ENCODE measurements at places on chromosomes 5 and 9.

DNA sequence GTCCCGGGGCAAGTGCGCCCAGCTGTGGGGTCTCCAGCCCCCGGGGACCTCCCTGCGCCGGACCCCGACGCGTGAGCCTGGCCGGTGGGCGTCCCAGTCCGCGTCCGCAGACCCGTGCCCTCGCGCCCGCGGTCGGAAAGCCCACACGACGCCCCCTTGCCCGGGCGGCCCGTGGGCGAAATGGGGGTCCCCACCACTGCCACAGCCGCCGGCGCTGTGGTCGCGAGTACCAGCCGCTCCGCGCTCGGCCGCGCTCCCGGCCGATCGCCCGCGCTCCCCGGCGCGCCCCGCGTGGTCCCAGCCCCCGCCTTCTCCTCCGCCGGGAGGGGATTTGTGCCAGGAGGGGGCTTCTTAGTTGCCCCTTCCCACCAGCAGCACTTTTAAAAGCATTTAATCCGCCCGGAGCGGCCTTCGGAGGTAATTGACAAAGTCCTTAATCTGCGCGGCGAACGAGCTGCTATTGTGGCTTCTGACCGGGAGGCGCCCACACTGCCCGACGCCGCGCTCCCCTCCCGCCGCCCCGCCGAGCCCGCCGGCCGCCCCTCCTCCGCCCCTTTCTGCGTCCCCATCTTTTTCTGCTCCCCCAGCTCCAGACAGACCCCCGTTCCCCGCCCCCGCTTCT lies 469 bp upstream of the FIBCD1 start:
- no peak for DNase-seq

DNA sequence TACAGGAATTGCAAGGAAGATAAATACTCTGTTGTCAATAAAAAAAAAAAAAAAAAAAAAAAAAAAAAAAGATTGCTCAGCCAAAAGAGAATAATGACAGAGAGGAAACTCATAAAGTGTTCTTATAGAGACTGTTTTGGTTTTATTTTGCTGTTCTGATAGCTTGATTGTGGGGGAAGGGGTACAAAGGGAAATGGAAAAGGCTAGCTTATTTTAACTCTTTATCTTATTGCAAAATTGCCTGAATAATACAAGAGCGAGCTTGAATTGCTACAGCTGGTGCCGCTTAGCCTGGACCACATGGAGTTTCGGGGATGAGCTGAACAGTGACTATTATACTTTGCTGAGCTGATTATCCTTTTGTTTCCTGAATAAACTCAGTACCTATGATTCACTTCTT lies 31.0 kb upstream of the SHISAL2B start:
- DNase-seq, result no peak

- no peak for DNase-seq
Measured at GRCh38 chr5:102869230-102869629, 114.1 kb downstream of the PAM start.

- DNase-seq, result no peak
Measured at GRCh38 chr9:97936998-97937397, 974 bp downstream of the HEMGN start.

DNA sequence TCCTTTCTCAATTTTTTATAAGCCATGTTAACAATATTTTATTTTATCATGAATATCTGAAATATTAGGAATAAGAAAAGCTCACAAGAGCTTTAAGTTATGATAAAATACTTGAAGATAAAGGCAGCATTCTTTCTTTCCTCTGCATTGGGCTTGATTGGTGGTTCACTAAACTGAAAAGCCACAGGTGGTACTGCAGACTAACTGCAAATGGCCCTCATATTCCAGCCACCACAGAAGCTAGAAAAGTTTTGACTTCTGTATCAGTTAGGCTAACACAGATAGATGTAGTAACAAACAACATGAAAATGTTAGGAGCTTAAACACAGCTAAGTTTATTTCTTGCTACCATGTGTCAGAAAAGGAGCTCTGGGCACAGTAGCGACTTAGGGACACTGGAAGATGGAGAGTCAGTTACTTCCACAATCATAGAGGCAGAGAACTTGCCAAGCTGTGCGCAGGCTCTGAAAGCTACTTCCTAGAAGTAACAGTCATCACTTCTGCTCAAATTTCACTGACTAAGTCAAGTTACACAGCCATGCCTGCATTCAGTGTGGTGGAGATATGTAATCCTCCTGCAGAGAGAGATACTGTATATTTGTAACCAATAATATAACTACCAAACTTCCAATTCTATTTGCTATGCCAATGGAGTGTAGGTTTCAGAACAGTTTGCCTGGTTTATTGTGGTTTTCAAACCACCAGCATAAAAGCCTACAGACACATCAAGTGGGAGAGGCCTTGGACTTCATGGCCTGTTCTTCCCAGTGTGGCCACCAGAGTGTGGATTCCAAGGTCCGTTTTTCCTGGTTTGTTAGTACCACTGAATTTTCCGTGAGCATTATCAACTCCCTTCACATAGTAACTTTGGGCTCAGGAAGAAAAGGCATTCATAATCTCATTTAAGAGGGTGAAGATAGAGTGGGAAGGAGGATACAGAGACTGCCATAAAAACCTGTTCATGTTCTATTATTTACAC lies 268.3 kb downstream of the PJA2 start:
- DNase-seq, result no peak

DNA sequence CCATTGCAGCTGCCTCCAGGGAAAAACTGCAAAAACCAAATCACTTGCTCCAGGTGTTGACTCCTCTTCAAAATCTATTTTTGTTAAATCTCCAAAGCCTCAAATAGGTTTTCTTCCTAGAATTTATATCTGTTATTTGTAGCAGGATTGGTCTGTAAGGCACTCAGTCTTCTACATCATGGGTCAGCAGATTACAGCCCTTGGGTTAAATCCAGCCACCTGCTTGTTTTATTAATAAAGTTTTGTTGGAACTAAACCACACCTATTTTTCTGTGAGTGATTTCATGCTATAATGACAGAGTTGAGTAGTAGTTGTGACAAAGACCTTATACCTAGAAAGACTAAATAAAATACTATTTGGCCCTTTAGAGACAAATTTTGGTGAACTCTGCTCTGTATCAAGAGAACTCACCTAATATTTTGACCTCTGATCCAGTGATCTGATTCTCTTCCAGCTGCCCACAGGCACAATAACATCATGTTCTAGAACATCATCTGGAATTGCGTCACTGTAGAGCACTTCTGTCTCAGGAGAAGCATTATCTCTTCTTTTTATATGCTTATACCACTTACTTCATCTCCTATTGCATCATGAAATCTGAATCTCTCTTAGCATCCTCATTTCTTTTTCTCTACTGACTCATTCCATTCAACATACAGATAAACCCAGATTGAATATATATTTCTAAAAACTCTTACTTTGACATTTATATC lies 130.1 kb downstream of the RPS23 start:
- DNase-seq, result no peak

DNA sequence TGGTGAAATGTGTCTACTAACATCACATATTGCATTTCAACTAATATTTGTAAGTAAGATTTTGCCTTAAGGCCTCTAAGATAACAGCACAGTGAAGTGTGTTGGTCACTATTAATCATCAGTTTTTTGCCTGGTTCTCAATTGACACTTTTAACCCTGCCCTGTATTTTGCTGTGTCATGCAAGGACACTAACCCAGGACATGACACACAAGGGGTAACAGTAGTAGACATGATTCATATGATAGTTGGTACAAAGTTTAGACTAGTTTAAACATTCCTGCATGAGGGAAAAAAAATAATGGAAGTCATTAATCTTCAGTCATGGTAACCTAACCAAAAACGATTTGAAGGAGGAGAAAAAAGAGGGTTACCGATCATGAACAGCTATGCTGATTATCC lies 207.0 kb downstream of the DEPDC1B start:
- DNase-seq, result no peak

DNA sequence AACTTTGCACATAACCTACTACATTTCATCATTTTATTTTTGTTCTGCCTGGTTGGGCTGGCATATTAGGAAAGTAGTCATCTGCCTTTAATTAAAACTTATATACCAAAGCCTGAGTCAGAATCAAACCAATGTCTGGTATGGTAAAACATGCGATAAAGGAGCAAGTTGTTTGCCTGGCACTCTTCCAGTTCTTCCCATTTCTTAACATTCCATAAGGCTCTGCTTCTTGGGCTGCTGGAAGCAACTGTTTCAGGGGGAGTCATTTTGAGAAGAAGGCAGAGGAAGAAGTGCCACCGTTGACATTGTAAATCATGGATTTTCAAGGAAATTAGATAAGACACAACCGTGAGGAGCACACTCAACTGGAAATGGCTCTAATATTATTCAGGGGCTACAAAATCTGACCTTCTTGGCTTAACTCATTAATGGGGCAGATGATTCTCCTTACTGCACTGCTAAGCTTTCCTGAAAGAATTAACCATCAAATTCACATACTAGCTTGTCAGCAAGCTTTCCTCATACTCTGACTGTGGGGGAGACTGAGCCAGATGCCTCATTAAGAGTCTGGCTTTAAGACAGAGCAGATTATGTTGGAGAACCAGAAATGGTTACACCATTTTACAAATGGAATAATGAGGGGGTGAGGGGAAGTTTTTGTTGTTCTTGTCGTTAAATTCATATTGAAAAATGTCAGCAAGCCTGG lies 391.0 kb downstream of the TMEM232 start:
- no peak for DNase-seq

- DNase-seq, result no peak
Measured at GRCh38 chr5:74685979-74686631, 1.1 kb downstream of the HEXB start.

DNA sequence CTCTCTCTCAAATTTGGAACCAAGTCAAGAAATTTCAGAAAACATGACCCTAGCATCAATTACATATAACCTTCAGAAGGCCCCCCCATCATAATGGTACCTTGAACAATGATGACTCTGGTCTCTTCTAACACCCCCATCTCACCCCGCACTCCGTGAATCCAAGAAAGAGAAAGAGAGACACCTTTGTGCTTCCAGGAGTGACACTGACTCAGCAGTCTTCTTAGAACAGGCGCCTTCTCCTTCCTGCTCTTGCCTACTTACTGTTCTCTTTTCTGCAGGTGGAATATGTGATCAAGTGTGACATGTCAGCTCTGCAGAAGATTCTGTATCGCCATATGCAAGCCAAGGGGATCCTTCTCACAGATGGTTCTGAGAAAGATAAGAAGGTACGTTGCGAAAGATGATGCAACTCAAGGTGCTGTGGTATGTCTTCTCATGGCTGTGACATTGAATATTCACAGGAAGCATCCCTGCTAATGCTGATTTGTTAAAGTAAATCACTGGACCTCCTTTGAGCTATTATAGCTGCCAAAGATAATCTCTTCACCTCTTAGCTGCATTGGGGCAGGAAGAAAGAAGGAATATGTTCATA lies 81.3 kb downstream of the SMARCA2 start:
- no peak for DNase-seq

DNA sequence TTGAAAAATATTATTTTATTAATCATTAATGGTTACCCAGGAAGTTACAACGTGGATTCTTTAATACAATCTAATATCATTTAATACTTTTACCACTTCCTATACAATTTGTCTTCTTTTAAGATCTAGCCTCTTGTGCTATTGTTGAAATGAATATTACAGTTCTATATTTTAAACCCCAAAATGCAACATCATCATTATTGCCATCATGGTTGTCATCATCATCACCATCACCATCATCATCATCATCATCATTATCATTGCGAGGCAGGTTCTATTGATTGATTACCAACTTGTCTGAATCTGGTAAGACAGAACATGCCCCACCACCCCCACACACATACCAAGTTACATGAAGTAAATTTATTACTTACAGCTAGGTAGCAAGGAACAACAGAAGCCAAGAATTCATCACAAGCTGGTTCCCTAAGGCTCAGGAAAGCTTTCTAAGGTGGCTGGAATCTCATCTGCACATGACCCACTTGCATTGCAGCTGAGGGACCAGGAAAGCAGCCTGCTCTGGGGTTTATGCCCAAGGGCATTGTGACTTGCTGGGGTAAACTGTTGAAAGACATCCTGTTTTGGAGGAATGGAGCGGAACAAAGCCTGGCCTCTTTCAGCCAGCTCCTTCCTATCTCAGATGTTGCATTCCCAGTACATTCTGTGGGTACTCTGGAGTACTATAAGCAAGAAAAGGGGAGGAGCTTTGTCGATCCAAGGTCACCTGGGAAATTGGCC lies 418.1 kb downstream of the PRR16 start:
- DNase-seq, result no peak

- DNase-seq, result no peak
Measured at GRCh38 chr5:131633830-131634229, 1.2 kb downstream of the RAPGEF6 start.

DNA sequence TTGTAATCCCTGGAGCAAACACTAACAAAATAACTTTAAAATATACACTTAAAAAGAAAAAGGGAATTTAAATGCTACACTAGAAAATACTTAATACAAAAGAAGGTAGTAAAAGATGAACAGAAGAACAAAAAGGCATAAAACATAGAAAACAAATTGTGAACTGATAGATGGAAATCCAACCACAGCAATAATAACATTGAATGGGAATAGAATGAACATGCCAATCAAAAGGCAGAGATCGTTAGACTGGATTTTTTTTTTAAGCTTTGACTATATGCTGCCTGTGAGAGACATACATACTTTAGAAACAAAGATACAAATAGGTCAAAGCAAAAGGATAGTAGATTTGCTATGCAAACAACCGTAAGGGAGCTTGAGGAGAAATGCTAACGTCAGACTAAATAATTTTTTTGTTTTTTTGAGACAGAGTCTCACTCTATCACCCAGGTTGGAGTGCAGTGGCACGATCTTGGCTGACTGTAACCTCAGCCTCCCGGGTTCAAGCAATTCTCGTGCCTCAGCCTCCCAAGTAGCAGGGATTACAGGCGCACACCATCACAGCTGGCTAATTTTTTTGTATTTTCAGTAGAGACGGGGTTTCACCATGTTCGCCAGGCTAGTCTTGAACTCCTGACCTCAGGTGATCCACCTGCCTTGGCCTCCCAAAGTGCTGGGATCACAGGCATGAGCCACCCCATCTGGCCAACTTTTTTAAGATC lies 6.5 kb downstream of the ABO start:
- no peak for DNase-seq

GRCh38 chr5:14172149-14172795 lies 29.1 kb downstream of the TRIO start:
- DNase-seq, result no peak

GRCh38 chr5:35470866-35471265 lies 146.8 kb upstream of the SPEF2 start:
- no peak for DNase-seq

DNA sequence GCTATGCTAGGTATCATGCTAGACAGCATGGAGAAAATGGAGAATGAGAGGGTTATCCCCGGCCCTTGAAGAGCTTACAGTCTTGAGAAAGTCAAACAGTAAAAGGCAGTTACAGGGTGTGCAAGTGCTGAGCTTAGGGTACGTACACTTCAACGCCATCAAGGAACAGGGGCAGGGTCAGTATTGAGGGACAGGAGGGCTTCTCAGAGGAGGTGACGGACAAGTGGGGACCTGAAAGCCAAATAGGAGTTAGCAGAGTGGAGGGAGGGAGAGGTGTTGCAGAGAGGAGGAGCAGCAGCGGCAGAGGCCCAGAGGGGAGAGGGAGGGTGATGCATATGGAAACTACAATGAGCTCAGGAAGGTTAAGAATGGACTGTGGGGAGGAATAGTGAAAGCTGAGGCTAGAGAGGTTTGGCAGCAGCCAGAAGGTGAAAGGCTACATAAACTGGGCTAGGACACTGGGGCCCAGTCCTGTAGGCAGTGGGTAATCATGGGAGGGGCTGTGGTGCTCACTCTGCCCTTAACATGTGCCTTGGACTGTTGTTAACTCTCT lies 88.0 kb downstream of the NRG2 start:
- DNase-seq, result no peak

Measured in stimulated activated naive CD4-positive, alpha-beta T cell treated with Interleukin-2 at 50 U/mL for 16 hours (primary cell).